Right lobe of liver (tissue), 6 donors: ENCODE measurements at places on chromosomes 1 and 21. TPM values are rescaled to one million over a fixed set of nuclear protein-coding genes. Genes with fewer than 3 reads are reported as not detected.

DNA sequence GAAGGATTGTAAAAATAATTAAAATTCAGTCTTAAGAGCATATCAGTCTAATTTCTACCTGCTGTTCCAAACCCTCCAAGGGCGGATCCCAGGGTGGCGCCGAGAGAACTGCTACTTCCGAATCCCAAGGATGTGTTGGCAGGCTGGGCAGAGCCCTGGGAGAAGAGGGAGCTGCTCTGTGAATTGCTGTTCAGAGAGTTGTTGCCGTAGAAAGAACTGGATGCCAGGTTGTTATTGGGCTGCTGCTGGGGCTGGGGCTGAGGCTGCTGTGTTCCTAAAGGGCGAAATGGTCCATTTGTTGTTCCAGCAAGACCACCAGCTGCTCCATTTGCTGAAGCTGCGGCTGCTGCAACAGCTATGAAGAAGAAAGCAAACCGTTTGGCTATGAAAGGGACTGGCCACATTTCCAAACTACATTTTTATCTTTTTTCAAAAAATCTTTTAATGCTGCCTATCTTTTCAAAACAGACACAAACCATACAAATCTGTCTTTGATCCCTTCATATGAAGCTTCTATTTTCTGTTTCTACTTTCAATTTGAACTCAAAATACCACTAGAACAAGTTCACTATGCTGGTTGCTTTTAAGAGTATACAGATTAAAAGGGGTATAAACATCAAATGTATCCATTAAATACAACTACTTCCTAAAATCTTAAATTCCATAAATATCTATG, 57.5 kb upstream of the SDC3 start:
- H3K36me3 ChIP-seq, result peaks cover 15% of the 10 kb centered on the region
- no peak overlapping the region for H3K4me3 ChIP-seq
- H3K27ac ChIP-seq, result no peak overlapping the region
- H3K4me1 ChIP-seq, result no peaks in the 10 kb centered on the region
- H3K27me3 ChIP-seq, result no peaks in the 10 kb centered on the region
- DNase-seq, result no peak

Gene S100A2
- not detected for total RNA-seq

DNA sequence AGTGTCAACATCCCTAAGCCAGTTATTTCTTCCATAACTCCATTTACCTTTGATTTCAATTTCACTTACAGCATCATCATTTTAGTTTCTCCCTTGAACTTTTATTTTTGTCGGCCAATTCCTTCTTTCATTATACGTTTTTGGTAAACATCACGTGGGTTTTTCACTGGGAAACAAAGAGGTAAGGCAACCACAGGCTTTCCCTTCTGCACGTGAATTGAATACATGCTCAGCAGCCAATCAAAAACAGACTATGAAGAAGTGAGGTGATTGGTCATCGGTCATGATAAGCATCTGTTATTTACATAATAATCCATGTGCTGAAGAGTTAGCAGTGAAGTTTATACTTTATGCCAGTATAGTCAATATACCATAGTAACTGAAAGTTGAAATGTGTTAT, 98.7 kb downstream of the NCAM2 start:
- no peaks in the 10 kb centered on the region for H3K4me1 ChIP-seq
- no peak overlapping the region for H3K27ac ChIP-seq
- no peak for DNase-seq
- no peaks in the 10 kb centered on the region for H3K27me3 ChIP-seq
- H3K4me3 ChIP-seq, result no peak overlapping the region
- no peaks in the 10 kb centered on the region for H3K36me3 ChIP-seq

DNA sequence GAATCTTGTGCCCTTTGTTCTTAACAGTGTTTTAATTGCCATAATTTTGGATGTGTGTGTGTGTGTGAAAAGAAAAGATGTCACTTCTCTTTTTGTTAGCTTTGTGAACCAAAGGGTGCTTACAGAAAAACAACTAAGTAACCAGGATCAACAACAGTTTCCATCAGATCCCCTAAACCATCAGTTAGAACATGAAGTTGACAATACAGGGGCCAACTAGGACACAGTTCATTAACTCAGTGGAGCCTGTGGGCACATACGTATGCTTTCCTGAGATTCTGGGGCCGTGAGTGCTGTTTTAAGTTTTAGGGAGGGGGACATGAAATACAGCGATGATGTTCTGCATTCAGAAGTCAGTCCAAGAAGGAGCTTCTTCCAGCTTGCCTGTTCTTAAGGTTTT, 133.6 kb downstream of the TLR5 start:
- H3K4me1 ChIP-seq, result peaks cover 37% of the 10 kb centered on the region
- no peak overlapping the region for H3K4me3 ChIP-seq
- no peaks in the 10 kb centered on the region for H3K36me3 ChIP-seq
- no peaks in the 10 kb centered on the region for H3K27me3 ChIP-seq
- no peak for DNase-seq

DNA sequence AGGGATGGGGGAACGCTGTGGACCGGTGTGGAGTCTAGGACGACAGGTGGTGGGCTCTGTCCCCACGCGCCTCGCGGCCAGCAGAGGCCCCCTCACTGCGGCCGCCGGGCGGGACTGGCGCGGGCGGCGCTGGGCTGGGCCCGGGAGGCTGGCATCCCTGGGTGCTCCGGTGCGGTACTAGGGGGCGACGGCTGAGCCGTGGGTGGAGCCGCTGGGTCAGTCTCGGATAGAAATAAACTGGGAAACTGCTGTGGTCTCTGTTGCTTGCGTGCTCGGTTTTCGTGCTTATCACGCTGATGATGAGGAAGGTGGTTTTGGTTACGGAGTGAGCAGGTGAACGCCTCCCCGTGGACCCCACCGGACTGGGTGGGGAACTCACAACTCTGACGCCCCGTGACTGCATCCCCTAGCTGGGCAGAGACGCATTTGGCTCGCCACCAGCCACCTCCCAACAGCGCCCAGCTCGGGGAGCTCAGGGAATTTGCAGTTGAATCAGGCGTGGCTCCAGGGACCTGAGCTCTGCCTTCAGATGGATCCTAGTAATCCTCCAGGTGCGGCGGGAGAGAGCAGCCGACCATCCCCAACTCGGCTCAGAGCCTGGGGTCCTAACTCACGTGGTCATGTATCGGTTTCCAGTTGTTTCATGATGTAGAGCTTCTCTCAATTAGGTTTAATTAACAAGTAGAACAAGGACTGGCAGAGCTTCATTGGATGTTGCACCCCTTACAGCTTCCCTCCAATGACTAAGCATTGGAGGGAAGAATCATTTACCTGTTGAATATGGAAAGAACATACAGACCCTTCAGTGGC, 32.1 kb downstream of the HSD17B7 start:
- H3K4me3 ChIP-seq, result peak overlapping the region; percentile 17
- no peak overlapping the region for H3K27ac ChIP-seq
- H3K36me3 ChIP-seq, result no peaks in the 10 kb centered on the region
- H3K27me3 ChIP-seq, result no peaks in the 10 kb centered on the region

Gene TNNT2
- not detected for total RNA-seq

DNA sequence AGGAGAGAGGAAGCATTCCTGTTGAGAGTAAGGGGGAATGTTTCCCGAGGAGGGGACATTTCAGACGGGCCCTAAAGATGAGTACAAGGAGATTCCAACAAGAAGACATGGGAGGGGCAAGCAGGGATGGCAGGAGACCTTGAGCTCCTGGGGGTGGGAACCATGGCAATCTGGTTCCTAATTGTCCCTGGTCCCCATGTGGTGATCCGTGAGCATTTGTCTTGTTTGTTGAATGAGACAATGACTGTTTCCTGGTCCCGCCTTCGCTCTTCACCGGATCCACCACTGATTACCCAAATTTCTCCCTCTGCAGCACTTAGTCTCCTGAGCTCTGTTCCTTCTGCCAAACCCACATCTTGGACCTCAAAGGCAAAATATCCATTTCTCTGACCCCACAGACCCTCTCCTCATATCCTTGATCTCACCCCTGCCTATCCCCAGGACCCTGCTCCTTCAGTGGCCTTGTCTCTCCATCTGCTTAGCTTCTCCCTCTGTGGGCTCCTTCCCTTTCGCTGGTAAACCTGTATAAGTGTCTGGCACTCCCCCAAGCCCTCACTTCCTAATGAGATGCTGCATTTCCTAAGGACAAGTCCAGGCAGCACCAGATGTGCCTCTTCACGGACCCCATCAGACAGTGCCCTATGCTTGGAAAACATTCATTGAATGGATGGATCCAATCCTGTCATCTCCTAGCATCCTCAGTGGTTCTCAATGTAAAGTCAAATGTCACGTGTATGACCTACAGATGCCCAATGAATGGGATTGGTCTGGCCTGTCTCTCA, 8.3 kb upstream of the CSF1 start:
- no peak overlapping the region for H3K4me3 ChIP-seq
- peak overlapping the region; percentile 39 for H3K27ac ChIP-seq
- no peak for DNase-seq
- H3K27me3 ChIP-seq, result no peaks in the 10 kb centered on the region

Gene HIVEP3
- 1.4 TPM for total RNA-seq

DNA sequence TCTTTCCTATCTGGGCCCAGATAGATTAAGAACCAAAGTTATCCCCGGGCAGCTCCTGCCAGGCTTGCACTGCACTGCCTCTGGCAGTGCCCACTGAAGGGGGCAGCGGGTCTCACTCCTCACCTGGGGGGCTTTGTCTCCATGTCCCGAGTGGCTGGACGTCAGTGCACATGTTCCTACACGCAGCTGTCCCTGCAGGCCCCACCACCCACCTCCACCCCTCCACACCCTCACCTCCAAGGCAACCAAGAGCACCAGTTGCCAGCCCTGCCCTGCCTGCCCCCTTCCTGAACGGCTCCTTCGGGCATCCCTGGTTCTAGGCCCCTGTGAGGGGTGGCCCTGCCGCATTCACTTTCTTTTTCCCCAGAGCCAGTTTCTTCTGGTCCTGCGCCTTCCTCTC, 147.2 kb downstream of the PEX14 start:
- peaks cover 10% of the 10 kb centered on the region for H3K4me1 ChIP-seq
- H3K27me3 ChIP-seq, result no peaks in the 10 kb centered on the region
- no peak overlapping the region for H3K4me3 ChIP-seq
- no peak for DNase-seq
